Activated T-helper 1 cell treated with anti-CD3 and anti-CD28 coated beads, Interleukin-12 subunit alpha, Interleukin-12 subunit beta, Interleukin-2, Interleukin-4 antibody, amounts not matched to agents 30 ng/mL and 10 ng/mL and 1 ng/mL, durations not matched to agents 14 hours and 24 hours and 36 hours (primary cell): ENCODE measurements at places on chromosomes 5 and 9. TPM values are rescaled to one million over a fixed set of nuclear protein-coding genes. Genes with fewer than 3 reads are reported as not detected.

- peak overlapping the region; percentile 72 for H3K4me3 ChIP-seq
- no peak for DNase-seq
- peaks cover 43% of the 10 kb centered on the region for H3K4me1 ChIP-seq
- peaks cover 24% of the 10 kb centered on the region for H3K36me3 ChIP-seq
- H3K27me3 ChIP-seq, result peaks cover 3% of the 10 kb centered on the region
Measured at GRCh38 chr9:69757996-69758675, 1.7 kb downstream of the PTAR1 start.

Gene GTF2H2
- 36.3 and 40.9 TPM in 2 replicates for total RNA-seq

DNA sequence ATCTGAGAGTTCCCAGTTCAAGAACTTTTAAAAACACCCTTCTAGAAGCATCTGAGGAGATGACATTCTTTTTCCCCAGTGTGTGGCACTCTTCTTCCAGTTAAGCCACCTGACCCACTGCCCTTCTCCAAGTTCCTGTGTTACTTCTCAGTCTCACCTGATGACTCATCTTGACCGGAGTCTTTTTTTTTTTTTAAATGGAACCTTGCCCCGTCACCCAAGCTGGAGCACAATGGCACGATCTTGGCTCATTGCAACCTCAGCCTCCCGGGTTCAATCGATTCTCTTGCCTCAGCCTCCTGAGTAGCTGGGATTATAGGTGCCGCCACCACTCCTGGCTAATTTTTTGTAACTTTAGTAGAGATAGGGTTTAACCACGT, 224.1 kb upstream of the DAB2 start:
- H3K27me3 ChIP-seq, result peaks cover 8% of the 10 kb centered on the region
- H3K27ac ChIP-seq, result no peak overlapping the region
- H3K36me3 ChIP-seq, result no peaks in the 10 kb centered on the region
- H3K4me1 ChIP-seq, result no peaks in the 10 kb centered on the region
- H3K4me3 ChIP-seq, result no peak overlapping the region
- no peak for DNase-seq

DNA sequence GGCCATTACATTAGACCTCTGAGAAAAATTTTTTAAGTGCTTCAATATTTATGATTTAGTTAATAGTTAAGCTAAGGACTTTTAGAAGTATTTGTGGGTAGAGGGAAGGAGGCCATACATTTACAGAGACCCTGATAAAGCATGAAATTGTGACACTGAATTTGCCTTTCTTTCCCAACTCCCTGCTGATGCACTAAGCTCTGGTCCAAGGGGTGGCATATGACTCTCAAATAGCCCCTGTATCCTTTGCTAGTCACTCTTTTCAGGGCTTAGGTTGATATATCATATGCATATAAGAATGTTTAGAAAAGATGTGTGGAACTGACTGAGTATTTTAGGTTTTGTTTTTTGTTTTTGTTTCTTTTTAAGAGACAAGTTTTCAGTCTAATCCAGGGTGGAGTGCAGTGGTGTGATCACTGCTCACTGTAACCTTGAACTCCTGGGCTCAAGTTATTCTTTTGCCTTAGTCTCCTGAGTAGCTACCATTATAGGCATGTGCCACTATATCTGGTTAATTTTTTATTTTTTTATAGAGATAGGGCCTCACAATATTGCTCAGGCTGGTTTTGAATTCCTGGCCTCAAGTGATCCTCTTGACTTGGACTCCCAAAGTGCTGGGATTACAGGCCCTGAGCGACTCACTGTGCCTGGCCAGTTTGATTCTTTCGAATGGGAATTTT, 20.5 kb downstream of the KIAA1958 start:
- H3K4me3 ChIP-seq, result no peak overlapping the region
- H3K4me1 ChIP-seq, result no peaks in the 10 kb centered on the region
- no peak for DNase-seq
- no peaks in the 10 kb centered on the region for H3K36me3 ChIP-seq

DNA sequence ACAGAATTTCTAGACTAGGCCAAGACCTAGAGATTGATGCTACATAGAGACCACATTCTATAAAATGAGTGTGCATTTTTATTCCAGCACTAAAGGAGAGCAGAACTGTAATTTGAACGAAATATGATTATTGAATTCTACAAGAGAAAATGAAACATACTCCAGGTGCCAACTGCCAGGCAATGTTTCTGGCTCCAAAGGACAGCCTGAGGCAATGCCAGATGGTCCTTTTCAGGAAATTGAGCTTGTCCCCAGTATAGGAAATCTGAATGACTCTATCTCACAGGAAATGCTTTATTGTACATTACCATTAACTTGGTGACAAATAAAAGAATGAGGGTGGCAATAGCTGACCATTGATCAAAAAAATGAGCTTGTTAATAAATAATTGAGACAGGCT, 28.8 kb upstream of the RASGRF2 start:
- DNase-seq, result no peak
- H3K36me3 ChIP-seq, result no peaks in the 10 kb centered on the region
- no peak overlapping the region for H3K4me3 ChIP-seq
- no peak overlapping the region for H3K27ac ChIP-seq
- peaks cover 6% of the 10 kb centered on the region for H3K4me1 ChIP-seq
- no peaks in the 10 kb centered on the region for H3K27me3 ChIP-seq

GRCh38 chr5:111840036-111840674, 83.2 kb upstream of the NREP start:
- peaks cover 7% of the 10 kb centered on the region for H3K27me3 ChIP-seq
- no peaks in the 10 kb centered on the region for H3K36me3 ChIP-seq
- H3K4me1 ChIP-seq, result no peaks in the 10 kb centered on the region

Gene ADAMTSL2
- total RNA-seq, result not detected in 2 replicates

GRCh38 chr9:110638381-110638954, 30.1 kb upstream of the MUSK start:
- no peak overlapping the region for H3K4me3 ChIP-seq
- no peak for DNase-seq
- H3K4me1 ChIP-seq, result no peaks in the 10 kb centered on the region
- no peaks in the 10 kb centered on the region for H3K36me3 ChIP-seq

Gene SLC34A1
- 0.26 TPM in 1 of 2 replicates, not detected in the other for total RNA-seq

- H3K4me3 ChIP-seq, result no peak overlapping the region
- H3K36me3 ChIP-seq, result no peaks in the 10 kb centered on the region
- no peaks in the 10 kb centered on the region for H3K4me1 ChIP-seq
- DNase-seq, result no peak
Measured at GRCh38 chr9:83281306-83282255, 218.6 kb upstream of the RASEF start.

GRCh38 chr5:1974081-1974480, 91.4 kb upstream of the IRX4 start:
- no peaks in the 10 kb centered on the region for H3K36me3 ChIP-seq
- peaks cover 2% of the 10 kb centered on the region for H3K27me3 ChIP-seq
- no peaks in the 10 kb centered on the region for H3K4me1 ChIP-seq
- no peak overlapping the region for H3K4me3 ChIP-seq
- H3K27ac ChIP-seq, result no peak overlapping the region

- no peak overlapping the region for H3K4me3 ChIP-seq
- H3K27ac ChIP-seq, result no peak overlapping the region
- no peaks in the 10 kb centered on the region for H3K4me1 ChIP-seq
- no peaks in the 10 kb centered on the region for H3K36me3 ChIP-seq
- DNase-seq, result no peak
- no peaks in the 10 kb centered on the region for H3K27me3 ChIP-seq
Measured at GRCh38 chr5:41219658-41220269, 6.4 kb upstream of the C6 start.

- H3K4me3 ChIP-seq, result peak overlapping the region; percentile 22
- H3K27ac ChIP-seq, result no peak overlapping the region
- H3K4me1 ChIP-seq, result peaks cover 43% of the 10 kb centered on the region
- peaks cover 2% of the 10 kb centered on the region for H3K27me3 ChIP-seq
- H3K36me3 ChIP-seq, result no peaks in the 10 kb centered on the region
Measured at GRCh38 chr9:109408759-109409462, 88.1 kb upstream of the EPB41L4B start.

DNA sequence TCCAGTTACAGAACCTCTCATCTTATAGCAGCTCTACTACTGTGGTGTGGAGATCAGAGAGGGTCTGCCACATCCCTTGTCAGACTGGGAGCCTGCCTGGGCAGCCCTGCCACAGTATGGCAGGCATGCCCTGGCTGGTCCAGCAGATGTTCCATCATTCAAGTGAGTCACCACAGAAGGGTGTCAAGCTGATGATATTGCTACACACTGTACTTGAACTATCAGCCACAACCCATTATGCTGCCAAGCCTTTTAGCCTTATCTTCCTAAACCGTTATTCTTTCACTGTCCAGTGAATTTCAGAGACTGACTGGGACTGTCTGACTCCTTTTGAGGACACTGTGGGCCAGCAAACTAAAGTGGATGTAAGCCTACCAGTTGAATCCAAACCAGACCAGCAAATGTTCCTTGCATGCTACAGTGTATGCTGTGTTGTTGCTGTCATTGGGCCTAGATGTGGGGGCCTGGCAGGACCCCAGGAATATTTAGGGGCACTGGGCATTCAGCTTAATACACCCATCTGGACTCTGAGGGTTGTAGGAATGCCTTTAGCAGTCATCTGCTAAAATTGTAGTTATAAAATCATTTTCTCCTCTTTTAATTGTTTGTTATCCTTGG, 202.6 kb downstream of the NR3C1 start:
- no peak for DNase-seq
- H3K27me3 ChIP-seq, result peaks cover 1% of the 10 kb centered on the region
- H3K4me3 ChIP-seq, result no peak overlapping the region
- peaks cover 33% of the 10 kb centered on the region for H3K4me1 ChIP-seq
- peaks cover 14% of the 10 kb centered on the region for H3K36me3 ChIP-seq
- H3K27ac ChIP-seq, result no peak overlapping the region

DNA sequence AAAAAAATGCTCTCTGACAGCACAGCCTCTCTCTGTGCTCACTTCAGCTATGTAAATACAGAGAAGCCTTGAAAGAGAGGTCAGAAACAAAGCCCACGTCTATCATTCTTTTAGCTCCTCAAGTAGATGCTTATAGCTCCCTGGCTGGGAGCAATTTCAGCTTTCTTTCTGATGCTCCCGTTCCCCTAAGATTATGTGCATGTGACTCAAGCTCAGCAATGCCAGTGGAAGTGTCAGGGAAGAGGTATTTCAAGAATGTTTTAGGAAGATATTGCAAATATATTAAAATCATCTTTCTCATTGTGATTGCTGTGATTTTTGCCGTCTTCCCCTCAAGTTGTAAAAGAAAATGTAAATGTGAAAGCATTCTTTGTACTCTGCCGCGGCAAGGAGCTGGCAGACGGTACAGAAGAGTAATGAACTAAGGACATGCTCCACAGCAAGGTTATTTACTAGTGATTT, 1353.7 kb upstream of the ACO1 start:
- no peaks in the 10 kb centered on the region for H3K36me3 ChIP-seq
- H3K27ac ChIP-seq, result no peak overlapping the region
- no peak overlapping the region for H3K4me3 ChIP-seq
- no peaks in the 10 kb centered on the region for H3K4me1 ChIP-seq
- H3K27me3 ChIP-seq, result no peaks in the 10 kb centered on the region

- H3K4me1 ChIP-seq, result no peaks in the 10 kb centered on the region
- H3K27ac ChIP-seq, result no peak overlapping the region
- no peak for DNase-seq
- no peaks in the 10 kb centered on the region for H3K36me3 ChIP-seq
- no peak overlapping the region for H3K4me3 ChIP-seq
Measured at GRCh38 chr5:167765352-167765751, 526.1 kb upstream of the WWC1 start.

DNA sequence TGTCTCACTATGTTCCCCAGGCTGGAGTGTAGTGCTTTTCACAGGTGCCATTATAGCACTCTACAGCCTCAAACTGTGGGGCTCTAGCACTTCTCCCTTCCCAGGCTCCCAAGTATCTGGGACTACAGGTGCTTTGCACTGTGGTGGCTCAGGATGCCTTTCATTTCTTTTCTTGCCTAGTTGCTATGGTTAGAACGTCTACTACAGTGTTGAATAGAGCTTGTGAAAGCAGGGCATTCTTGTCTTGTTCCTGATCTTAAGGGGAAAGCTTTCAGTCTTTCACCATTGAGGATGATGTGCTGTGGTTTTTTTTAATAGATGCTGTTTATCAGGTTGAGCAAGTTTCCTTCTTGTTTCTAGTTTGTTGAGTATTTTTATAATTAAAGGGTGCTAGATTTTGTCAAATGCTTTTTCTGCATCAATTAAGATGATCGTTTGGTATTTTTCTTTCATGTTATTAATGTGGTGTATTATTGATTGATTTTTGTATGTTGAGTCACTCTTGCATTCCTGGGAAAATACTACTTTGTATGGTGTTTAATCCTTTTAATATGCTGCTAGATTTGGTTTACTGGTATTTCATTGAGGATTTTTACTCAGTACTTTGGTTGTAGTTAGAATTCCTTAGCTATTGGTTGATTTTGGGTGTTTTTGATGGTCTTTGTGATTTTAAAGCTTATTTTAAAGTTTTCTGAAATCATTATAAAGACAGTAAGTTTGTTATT, 35.6 kb downstream of the GPBP1 start:
- peak overlapping the region; percentile 32 for H3K27ac ChIP-seq
- peaks cover 48% of the 10 kb centered on the region for H3K4me1 ChIP-seq
- DNase-seq, result no peak
- H3K4me3 ChIP-seq, result no peak overlapping the region
- H3K27me3 ChIP-seq, result no peaks in the 10 kb centered on the region

GRCh38 chr5:95178046-95178651, 106.7 kb downstream of the MCTP1 start:
- H3K36me3 ChIP-seq, result no peaks in the 10 kb centered on the region
- H3K4me3 ChIP-seq, result no peak overlapping the region
- peaks cover 2% of the 10 kb centered on the region for H3K27me3 ChIP-seq
- no peak overlapping the region for H3K27ac ChIP-seq
- no peaks in the 10 kb centered on the region for H3K4me1 ChIP-seq

- peaks cover 4% of the 10 kb centered on the region for H3K27me3 ChIP-seq
- peaks cover 36% of the 10 kb centered on the region for H3K36me3 ChIP-seq
- peaks cover 46% of the 10 kb centered on the region for H3K4me1 ChIP-seq
- H3K27ac ChIP-seq, result peak overlapping the region; percentile 53
Measured at GRCh38 chr9:5518937-5519319, 8.6 kb downstream of the PDCD1LG2 start.

DNA sequence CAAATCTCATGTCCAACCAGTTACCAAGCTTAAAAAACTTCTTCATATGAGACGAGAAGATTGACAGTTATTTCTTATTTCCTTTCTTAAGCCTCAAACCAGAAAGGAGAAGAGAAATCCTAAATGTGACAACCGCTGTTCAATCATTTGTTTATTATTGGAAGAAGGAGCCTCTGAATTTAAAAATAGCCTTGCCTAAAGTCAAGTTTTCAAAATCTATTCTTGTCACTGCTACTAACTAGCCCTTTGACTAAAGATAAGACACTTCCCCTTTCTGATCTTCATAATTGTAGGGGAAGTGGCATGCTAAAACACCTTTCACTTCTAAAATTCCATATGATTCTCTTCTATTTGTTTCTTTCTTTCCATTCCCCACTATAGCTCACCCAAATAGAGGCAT, 106.2 kb upstream of the EMB start:
- H3K36me3 ChIP-seq, result peaks cover 3% of the 10 kb centered on the region
- no peak overlapping the region for H3K27ac ChIP-seq
- H3K27me3 ChIP-seq, result no peaks in the 10 kb centered on the region
- H3K4me3 ChIP-seq, result no peak overlapping the region
- H3K4me1 ChIP-seq, result no peaks in the 10 kb centered on the region
